Left ventricle myocardium inferior (tissue), 1 donor: ENCODE measurements at places on chromosomes 5 and 9. TPM values are rescaled to one million over a fixed set of nuclear protein-coding genes. Genes with fewer than 3 reads are reported as not detected.
A peak's percentile ranks its signal among the peaks of the same experiment; 100 is the strongest.

Gene LECT2
- total RNA-seq = not detected

Gene SPOCK1
- 28.6 TPM for total RNA-seq

Gene RIMOC1
- 15.3 TPM for total RNA-seq

Gene PDE4D
- 34.5 TPM for total RNA-seq

Gene IL31RA
- 0.27 TPM for total RNA-seq

Gene LCP2
- 3.9 TPM for total RNA-seq

Gene SHC3
- total RNA-seq = 0.96 TPM

Gene CTSV
- total RNA-seq = 0.14 TPM

Gene RNF183
- not detected for total RNA-seq

Gene NMUR2
- total RNA-seq = not detected

Gene RAD17
- 19.4 TPM for total RNA-seq

DNA sequence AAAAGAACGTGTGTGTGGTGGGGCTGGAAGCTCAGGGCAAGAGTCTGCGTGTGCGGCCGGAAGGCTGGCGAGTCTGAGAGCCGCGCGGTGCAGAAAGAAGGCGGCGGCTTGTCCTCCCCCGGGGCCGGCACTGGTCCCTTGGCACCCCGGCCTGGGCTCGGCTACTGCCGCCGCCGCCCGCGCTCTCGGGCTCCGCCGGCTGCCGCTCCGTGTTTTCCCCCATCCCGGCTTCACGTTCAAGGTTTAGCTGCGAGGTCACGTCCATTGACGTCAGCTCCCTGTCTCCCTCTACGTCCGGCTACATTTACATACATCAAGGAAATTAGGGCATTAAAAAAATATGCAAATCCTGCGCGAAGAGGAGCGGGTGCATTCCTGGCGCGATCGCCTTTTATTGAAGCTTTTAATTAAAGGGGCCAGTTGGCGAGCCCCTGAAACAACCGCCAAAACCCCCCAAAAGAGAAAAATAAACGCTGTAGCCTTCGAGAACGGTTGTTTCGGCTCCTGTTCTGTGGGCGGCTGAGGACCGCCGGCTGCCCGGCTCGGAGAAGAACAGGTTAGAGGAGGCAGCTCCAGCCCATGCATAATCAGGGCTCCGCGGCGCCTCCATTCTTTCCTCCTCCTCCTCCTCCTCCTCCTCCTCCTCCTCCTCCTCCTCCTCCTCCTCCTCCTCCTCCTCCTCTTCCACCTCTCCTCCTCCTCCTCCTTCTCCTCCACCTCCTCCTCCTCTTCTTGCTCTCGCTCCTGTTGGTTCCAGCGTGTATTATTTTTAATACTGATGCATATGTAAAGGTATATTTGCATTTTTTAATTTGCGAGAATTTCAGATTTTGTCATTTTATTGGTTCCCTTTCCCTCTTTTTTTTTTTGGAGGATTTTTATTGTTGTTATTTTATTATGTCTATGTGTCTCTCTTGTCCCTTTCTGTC lies 207.0 kb downstream of the MEF2C start:
- no peak for DNase-seq

DNA sequence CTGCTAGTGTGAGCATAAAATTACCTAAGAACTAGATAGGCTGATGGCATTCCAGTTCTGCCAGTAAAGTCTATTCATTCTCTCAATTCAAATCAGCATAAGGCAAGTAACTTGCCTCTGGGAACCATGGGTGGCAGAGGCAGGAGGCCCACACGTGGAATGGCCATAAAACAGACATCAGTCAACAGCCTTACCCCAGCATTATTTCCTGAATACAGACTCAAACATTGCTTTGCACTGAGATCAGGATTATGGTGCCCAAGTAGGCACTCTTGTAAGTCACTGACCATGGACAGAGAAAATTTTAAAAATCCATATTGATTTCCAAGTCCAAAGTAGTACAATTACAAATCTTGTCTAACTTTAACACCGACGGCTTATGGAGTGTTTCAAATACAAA lies 157.7 kb downstream of the NR2F1-AS1 start:
- no peak for DNase-seq

DNA sequence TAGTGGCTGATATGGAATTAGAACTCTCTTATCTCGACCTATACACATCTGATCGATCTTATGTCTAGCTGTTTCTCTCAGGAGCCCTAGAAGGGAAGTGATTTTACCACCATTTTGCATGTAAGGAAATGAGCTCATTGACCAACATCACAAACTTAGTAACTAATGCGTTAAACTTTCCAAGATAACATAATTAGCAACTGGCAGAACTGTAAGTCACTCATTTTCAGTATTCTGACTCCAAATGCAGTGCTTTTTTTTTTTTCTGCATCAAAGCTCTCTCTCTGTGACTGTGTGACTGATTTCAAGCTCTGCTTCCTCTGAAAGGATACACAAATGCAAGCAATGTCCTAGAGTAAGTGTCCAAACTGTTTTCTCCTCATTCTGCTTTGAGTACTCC lies 68.1 kb upstream of the FBXL7 start:
- no peak for DNase-seq

DNA sequence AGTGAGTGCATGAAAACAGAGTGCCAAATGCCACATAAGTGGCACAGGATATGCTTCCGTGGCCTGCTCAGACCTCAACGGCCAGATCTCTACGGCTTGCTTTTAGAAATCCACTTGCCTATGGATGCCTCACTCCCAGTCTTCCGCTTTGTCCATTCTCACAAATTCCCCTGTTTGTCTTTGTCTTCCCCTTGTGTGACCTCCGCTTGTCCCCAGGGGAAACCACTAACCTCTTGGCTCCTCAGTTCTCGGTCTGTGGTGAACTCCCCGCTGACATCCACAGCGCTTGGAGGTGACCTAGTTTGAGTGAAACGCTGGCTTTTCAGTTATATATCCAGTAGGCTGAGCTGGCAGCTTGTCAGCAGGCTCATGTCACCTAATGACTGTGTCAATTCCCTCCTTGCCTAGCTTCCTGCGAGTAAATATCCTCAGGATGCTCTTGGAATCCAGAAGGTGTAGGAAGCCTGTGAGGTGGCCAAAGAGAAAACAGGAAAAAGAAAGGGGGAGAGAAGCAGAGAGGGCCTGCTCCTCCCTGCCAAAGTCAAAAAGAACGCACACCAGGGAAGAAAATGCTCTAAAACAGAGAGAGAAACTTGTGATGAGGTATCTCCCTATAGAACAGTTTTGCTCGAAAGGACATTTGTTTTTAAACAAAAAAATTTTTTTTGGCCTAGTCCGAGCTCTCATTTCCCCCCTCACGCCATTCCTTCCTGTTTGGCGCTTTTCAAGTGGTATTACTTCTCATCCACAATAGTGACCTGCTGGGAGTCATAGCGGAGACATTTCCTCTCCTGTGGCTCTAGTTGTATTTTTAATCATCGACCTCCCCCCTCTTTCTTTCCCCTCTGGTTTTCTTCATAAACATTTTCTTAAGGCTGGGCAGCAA lies 101.6 kb upstream of the SPRY4 start:
- DNase-seq = peak; percentile 62

GRCh38 chr9:123914517-123915196 lies 15.3 kb downstream of the DENND1A start:
- DNase-seq = no peak

DNA sequence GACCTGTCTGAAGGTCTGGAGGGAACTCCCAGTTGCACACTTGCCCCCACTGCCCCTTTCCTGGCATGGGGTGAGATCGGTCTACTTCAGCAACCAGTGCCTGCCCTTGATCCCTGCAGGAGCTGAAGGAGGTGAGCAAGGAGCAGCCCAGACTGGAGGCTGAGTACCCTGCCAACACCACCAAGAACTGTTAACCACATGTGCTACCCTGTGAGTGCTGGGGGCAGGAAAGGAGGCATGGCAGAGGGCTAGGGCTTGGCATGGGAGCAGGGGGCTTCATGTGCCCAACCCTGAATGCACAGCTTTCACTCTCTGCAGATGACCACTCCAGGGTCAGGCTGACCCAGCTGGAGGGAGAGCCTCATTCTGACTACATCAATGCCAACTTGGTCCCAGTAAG lies 17.3 kb upstream of the SPTLC1 start:
- no peak for DNase-seq

- no peak for DNase-seq
Observed at GRCh38 chr9:128633601-128634000, 23.0 kb downstream of the DYNC2I2 start.

DNA sequence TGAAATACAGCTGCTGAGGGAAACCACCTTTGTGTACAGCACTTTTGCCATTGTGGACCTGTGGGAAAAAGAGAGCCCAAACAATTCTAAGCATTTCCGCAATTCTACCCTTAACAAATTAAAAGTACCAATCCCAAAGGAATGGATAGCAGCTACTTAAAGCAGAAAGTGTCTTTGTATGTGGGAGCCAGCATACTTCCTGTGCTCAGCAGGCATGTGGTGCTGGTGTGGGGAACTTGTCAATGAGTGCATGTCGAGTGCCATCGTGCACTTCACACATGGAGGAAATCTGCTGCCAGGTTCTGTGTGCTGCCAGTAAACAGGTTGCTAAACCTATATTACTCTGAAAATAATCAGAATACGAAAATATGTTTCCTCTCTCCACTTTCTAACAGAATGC lies 399.0 kb downstream of the LRRC70 start:
- DNase-seq = no peak

GRCh38 chr9:130117376-130117775 lies 54.8 kb upstream of the NCS1 start:
- DNase-seq = no peak

- no peak for DNase-seq
Observed at GRCh38 chr9:121682201-121682600, 30.8 kb downstream of the DAB2IP start.

GRCh38 chr9:105385381-105385985 lies 62.4 kb upstream of the FSD1L start:
- peak; percentile 20 for DNase-seq
